ENCODE measurements at places on chromosomes 13 and 19. TPM values are rescaled to one million over a fixed set of nuclear protein-coding genes. Genes with fewer than 3 reads are reported as not detected.

GRCh38 chr19:917323-918151, at the start of gene KISS1R:
TSS of gene KISS1R (plus strand) at chr19:917333. CDS start at chr19:917503, 170 bp downstream.
- DNase-seq = no peak

ZNF582 gene
- 3.4 TPM for total RNA-seq

DNA sequence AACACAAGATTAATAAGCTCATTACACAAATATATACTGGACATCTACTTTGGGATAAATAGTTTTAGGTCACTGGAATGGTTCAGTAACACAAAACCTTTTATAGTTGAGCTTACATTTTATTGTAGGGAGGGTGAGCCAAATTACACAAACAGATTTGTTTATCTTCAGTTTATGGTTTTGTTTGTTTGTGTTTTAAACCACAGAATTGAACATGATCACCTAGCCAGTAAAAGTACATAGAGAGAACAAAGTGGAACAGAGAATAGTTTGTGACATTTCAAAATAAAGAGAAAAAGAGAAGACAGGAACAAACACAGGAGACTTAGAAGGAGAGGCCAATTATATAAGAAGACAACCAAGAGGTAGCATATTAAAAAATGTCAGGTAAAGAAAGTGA, 1930.2 kb upstream of the PCDH20 start:
- DNase-seq = no peak

- peak; percentile 94 for DNase-seq
These were observed 6.4 kb upstream of the RASL11A start for GRCh38 chr13:27264181-27264580.

POLD1 gene
- total RNA-seq = 16.0 TPM

- DNase-seq = peak; percentile 73
These were observed 654 bp downstream of the ZNF579 start for GRCh38 chr19:55579766-55580621.

GRCh38 chr19:16457195-16457953, 14.4 kb downstream of the EPS15L1 start:
- peak; percentile 78 for DNase-seq

Data from tongue (tissue), 3 donors.